ENCODE measurements at places on chromosomes 7 and 10.

DNA sequence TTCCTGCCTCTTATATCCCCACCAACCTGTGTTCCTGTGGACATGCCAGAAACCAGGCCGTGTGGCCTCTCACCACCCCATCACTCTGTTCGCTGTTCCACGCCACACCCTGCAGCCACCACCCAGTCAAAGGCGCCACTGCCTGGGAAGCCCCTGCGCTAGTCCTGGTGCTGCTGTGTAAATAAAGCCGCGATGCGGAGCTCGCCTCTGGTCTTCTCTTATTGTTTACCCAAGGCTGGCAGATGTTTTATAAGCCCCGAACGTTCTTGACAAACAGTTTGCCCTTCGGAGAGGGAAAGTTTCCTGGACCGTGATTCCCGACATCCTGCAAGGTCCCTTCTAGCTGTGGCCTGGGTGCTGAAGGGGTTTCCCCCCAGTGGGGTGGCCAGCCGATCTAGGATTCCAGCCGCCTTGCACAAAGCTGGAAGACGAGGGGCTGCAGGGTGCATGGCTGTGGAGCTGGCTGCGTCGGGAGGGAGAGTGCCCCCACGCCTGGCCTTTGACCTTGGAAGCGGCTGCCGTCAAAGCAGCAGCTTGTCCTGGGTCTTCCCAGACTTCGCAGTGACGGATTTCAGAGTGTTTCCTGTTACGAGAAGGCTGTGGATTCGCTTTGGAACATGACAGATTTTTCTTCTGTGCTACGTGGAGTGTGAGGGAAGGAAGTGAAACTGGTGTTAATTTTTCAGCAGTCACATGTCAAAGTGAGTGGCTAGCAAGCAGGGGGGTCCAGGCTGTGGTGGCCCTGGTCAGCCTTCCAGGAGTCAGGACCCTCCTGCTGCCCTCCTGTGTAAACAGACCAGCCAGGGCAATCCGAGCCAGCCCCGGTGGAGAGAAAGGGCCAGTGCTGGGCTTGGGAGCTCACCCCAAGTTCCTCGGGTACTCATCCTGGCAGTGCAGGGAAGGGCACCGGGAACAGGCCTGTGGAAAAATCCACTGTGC lies 61.6 kb downstream of the LHPP start:
- no peak for DNase-seq

DNA sequence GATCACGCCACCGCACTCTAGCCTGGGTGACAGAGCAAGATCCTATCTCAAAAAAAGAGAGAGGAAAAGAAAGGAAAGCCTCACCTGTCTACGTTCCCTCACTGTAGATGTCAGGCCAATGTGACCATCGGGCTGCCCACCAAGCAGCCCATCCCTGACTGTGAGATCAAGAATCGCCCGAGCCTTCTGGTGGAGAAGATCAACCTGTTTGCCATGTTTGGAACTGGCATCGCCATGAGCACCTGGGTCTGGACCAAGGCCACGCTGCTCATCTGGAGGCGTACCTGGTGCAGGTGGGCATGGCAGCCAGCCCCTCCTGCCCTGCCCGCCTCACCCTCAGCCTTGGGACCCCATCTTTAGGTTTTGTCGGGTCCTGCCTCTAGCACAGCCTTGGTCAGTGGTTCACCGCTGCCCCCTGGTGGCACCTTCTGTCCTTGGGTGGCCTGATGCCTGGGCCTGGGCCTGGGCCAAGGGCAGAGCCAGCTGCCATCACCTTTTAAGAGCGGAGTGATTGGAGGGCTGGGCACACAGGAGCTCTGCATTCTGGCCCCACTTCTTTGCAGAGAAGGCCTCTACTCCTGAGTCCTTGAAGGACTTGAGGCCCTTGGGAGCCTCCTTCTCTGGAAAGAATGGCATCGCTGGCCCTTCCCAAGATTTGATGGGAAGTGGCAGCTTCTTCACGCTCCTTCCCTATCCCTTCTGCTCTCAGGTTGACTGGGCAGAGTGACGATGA lies 14.4 kb upstream of the AHCYL2 start:
- DNase-seq = peak; percentile 7

- no peak for DNase-seq
Measured at GRCh38 chr7:40586197-40586596, 451.4 kb downstream of the SUGCT start.

GRCh38 chr10:127945948-127946711 lies 39.2 kb downstream of the PTPRE start:
- DNase-seq = no peak

DNA sequence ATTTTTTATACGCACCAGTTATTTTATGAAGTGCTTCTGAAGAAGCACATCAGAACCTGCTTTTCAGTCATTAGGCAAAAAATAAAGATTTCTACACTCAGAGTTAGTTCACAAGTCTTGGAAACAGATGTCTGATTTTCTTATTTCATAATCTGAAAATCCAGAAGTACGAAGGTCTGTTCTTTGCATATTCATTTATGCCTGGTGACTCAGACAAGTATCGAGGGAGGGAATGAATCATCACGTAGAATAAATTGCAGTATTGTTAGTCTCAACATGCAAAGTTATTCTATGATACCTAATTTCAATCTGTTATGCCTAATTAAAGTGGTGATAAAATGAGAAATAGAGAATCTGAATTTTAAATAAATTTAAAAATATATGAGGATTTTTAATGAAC lies 113.6 kb upstream of the SEM1 start:
- DNase-seq = no peak

DNA sequence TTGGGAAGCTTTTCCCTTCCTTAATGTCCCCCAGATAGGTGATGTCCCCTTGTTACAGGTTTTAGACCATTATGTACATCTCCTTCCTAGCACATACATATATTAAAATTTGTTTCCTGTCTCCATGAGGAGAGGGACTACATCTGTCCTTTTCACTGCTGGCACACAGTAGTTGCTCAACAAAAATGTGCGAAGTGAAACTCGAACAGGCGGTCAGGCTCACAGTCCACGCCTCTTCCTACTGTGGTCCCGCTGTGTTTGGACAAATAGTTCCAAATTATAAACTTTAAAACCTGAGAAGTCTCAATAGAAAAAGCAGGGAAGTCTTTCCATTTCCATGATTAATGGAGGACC lies 1.2 kb upstream of the HHEX start:
- DNase-seq = no peak

DNA sequence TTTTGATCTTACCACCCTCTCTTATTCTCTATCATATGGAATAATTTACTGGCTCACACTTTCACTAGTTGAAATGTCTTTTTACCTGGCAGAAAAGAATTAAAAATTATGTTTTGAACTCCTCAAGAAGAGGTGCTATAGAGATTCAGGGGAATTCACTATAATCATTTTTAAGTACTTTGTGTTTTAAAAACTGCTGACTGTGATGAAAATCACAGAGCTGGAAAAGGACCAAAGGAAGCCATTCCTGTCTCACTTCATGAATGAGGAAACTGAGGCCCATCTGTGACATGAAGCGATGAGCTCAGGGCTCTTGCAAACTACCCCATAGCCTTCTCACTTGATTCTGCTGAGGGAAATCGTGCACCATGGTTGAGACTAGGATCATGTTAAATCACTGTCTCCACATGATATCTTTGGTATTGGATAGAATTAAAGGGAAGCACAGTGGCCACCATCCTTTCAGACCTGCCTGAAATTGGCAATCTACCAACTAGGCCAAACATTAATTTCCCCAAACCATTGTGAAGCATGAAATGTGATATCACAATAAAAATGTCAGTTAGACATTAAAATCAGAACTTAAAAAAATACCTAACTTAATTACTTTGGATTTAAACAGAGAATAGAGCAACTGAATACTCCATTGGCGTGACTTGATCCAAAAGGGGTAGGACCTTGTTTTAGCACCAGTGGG lies 141.0 kb downstream of the FZD1 start:
- no peak for DNase-seq

- DNase-seq = no peak
Measured at GRCh38 chr10:70761727-70762350, 23.3 kb downstream of the TBATA start.

- no peak for DNase-seq
Measured at GRCh38 chr7:91940171-91940570, 491 bp upstream of the AKAP9 start.

DNA sequence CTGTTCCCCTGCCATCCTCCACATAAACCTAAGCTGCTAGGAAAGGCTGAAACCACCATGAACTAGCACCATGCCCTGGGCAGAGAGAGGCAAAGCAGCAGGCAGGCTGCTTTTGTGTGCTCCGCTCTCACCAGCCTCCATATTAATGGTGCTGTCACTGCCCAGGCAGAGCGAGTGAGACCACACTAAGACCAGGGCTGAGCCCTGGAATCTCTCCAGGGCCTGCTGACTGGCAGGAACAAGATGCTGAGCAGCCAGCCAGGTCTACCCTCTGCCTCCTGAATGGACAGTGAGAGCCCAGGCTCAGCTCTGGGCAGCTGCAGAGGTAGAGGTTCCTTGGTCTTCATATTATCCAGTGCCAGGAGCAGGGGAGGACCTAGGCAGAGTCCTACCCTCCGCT lies 1.6 kb upstream of the CRHR2 start:
- DNase-seq = no peak

GRCh38 chr10:17833656-17834055 lies 24.5 kb downstream of the MRC1 start:
- DNase-seq = no peak

GRCh38 chr10:119231654-119232053 lies 24.3 kb downstream of the GRK5 start:
- DNase-seq = no peak

DNA sequence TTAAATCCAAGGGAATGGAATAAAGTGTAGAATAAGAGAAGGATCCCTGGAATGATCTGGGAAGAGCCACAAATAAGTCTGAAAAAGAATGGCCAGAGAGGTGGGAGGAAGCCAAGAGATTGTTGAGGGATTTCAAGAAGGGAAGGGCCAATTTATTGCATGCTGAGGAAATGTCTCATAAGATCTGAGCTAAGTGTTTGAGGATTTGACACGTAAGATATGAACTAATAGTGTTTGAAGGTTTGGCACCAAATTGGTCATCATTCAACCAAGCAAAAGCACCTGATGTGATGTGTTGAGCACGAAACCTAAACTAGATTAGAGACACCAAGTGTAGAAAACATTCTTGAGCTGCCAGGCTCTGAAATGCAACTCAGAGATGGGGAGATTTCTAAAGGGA lies 97.9 kb downstream of the TSPAN12 start:
- DNase-seq = no peak

GRCh38 chr10:77087366-77087765 lies 550.2 kb downstream of the KCNMA1 start:
- no peak for DNase-seq

DNA sequence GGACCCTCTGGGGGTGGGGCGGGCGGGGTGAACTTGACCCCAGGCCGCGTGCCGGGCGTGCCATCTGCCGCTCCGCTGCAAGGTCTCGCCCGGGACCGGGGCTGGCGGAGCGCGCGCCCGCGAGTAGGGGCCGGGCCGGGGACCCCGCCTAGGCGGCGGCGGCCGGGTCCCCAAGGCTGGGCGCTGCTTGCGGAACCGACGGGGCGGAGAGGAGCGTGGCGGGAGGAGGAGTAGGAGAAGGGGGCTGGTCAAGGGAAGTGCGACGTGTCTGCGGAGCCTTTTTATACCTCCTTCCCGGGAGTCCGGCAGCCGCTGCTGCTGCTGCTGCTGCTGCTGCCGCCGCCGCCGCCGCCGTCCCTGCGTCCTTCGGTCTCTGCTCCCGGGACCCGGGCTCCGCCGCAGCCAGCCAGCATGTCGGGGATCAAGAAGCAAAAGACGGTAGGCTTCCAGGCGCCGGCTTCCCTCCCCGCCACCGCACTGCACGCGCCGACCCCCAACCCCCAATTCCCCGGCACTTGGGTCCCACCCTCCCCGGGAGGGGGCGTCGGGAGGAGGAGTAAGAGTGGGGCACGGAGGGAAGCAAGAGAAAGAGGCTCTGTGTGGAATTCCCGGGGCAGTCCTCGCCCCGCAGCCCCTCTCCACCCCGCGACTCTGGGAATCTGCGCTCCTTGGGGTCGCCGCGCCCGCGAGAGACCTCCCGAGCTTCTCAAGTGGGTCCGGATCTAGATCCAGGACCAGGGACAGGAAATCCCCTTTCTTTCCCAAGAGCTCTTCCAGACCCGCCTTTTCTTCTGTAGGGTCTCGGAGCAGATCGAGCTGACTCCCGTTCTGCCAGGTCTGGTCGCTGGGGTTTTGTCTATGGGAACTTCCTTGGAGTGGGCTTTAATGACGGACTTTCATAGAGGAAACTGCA lies at the start of gene PAPSS2:
PAPSS2 (plus strand) TSS at position 308 of the 913 bp plus-strand sequence; CDS start at position 412, 104 bp downstream.
- no peak for DNase-seq

DNA sequence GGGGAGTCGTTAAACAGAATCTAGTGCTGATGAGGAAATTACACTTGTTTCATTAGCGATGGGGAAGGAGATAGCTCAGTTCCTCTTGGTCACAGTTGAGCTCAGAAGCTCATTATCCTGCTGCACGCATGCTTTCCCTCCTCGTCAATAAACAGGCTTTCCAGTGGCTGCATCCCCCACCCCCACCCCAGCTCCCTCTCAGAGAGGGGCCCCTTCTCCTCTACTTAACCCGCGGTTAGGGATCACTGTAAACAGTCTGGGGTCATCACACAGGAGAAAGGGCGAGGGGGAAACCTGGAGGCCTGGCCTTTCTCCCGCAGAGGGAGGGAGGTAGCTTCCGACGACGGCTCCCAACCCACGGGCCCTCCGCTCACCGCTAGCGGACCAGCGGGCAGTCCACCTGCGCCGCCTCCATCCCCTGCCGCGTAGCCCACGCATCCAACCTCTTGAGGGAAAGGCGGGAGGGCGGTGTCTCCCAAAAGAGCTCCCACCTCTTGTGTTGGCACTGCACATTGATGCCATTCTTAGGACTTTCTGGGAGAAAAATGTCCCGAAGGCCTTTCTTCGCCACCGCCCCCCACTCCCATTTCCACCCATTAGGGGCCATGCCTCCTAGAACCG lies 80.8 kb downstream of the PAX2 start:
- DNase-seq = no peak

- no peak for DNase-seq
Measured at GRCh38 chr7:110548372-110548771, 542.6 kb upstream of the LRRN3 start.

DNA sequence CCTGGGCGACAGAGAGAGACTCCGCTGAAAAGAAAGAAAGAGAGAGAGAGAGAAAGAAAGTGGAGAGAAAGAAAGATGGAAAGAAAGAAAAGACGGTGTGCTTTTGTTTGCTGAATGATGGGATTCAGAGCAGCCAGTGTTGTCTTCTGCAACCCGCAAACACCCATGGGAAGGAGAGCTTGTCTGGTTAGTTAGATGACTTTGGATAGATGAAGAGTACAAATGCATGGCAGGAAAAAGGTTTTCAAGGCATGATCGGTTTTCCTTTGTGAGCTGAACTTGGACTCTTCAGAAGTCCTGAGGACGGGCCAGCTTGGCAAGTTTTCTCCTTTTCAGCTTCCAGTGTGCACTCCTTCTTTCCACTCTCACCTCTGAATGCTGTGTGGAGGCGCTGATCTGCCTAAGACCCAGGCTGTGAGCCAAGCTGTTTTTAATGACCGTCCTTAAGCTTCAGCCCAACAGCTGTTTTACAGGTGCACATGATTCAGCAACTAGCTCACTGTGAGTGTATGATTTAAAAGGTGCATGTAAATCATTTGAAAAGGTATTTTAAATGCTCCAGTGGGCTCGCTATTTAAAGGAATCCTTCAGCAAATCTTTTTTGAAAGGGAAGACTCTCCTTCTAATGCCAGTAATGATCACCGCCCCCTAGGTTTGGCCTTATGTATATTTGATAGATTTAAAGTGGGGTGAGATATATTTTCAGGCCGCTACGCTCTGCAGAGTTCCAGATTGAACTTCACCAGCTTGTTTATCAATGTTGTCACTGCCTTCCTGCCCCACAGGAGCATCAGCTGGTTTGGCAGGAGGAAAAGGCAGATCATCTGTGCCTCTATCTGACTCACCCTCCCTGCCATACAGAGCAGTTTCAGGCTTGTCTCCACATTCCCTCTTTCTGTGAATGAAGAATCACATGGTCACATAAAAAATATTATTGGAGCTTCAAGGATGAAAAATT lies 115.0 kb downstream of the PLXDC2 start:
- peak; percentile 76 for DNase-seq

GRCh38 chr7:149883452-149883861 lies 9.7 kb downstream of the ATP6V0E2 start:
- no peak for DNase-seq

Measured in T1000 (cell line).